ENCODE measurements at places on chromosomes 12 and 14.
A peak's percentile ranks its signal among the peaks of the same experiment; 100 is the strongest.

GRCh38 chr12:80412343-80412953 is 31.6 kb upstream of the PTPRQ start:
- peak; percentile 40 for DNase-seq

GRCh38 chr12:1851151-1851701 is 30.9 kb downstream of the LRTM2 start:
- no peak for DNase-seq

GRCh38 chr14:93977790-93978581 is 1.6 kb upstream of the ASB2 start:
- no peak for DNase-seq

GRCh38 chr12:12505544-12506495 is 56.8 kb downstream of the DUSP16 start:
- no peak for DNase-seq

DNA sequence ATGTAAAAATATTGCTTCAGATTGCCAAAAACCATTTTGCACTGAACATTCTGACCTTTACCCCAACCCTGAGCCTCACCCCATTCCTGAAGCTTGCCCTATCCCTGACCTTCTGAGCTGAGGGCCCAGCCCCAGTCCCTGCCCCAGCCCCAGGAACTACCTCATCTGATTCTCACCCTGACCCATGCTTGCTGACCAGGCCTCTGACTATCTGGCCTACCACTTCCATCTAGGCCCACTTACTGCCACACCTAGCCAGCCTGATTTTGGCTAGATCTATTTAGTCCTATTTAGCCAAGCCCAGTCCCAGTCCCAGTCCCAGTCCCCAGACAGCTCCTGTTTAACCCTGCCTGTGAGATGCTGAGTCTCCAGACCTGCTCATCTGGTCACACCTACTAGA is 33.6 kb downstream of the OR10P1 start:
- DNase-seq, result no peak

- DNase-seq, result peak; percentile 19
Measured at GRCh38 chr12:99386907-99387306, 260.6 kb upstream of the GARIN6 start.

GRCh38 chr12:118330421-118331018 is 42.2 kb downstream of the TAOK3 start:
- no peak for DNase-seq

DNA sequence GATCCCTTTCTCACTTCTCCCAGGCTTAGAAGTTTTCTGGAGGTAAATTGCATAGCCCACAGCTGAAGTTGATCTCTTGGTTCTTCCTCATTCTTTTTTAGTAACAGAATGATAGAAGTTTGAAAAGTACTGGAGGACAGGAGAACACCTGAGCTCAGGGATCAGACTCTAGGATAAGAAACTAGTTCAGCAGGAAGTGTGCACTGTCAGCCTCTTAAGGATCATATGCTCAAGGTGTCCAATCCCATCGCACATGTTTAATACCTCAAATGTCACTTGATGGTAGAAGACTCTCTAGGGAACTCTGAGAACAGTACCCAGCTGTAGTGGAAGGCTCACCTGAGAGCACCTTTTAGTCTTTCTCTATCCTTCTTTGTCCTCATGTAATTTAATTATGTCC is 14.7 kb upstream of the LIMA1 start:
- DNase-seq, result no peak

DNA sequence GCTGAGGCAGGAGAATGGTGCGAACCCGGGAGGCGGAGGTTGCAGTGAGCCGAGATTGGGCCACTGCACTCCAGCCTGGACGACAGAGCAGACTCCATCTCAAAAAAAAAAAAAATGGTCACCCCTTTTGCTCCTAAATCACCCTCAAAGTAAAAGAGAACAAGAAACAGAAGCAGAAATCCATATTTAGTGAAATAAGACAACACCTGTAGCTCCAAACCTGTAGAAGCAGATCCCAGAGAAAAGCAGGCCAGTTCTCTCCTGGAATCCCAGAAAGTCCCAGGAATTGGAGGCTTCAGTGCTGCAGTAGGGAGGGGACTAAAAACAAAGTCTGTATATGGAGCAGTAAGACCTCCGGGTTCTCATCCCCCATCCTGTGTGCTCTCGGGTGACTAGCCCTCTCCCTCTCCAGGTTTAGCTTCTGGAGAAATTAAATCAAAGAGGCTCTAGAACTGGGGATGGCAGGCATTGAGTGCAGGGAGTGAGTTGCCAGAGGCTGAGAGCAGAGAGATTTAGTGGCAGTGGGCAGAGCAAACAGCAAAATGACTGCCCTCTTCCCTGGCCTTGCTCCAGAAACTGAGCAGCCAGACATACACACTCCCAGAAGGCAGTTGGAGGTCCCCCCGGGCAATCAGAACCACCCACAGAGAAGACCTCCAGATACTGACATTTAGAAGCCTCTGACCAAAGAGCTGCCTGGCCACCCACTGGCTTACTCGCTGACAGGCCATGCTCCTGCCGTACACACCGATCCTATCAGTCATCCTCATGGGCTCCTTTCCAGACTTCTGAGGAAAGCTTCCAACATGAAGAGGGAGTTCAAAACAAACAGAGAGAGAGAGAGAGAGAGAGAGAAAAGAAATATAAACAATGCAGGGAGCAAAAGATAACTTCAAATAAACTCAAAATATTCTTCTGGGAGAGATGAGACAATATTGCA is 6.3 kb upstream of the MLXIP start:
- no peak for DNase-seq

- DNase-seq, result no peak
Measured at GRCh38 chr12:108751821-108752220, 20.5 kb upstream of the CORO1C start.

Measured in HuH-7 (cell line).